CMK (cell line): ENCODE measurements at places on chromosomes 3 and 15.

DNA sequence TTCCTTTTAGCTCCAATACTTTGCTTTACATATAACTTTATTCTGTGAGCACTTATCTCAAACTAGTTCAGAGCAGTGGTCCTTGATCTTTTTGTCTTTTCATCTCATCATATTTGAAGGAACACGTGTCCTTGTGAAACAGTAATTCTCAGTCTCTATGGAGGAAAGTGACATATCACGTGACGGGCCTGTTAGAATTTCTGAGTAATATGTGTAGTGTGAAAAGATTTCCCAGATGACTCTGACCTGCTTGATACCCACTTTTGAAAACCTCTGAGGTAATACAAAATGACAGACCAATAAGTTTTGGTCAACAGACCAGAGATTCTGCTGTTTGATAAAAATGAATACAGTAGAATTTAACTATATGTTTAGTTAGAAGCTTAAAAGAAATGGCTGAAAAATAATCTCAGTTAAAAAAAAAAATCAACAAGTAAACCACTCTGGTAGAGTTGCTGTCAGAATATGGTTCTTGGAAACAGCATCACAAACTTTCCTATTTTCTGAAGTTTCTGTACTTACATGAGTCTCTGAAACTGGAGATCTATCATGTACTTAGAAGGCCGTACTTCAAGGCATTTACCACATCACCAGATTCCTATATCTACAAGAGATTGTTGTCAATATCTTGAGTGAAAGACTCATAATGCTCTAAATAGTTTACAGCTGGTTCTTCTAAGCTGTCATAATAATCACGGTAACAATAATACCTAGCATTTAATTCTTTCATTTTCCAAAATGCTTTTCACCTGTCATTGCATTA is 590.2 kb upstream of the TBL1XR1 start:
- DNase-seq, result no peak

GRCh38 chr15:76576523-76577279 is 240.1 kb downstream of the ISL2 start:
- no peak for DNase-seq

DNA sequence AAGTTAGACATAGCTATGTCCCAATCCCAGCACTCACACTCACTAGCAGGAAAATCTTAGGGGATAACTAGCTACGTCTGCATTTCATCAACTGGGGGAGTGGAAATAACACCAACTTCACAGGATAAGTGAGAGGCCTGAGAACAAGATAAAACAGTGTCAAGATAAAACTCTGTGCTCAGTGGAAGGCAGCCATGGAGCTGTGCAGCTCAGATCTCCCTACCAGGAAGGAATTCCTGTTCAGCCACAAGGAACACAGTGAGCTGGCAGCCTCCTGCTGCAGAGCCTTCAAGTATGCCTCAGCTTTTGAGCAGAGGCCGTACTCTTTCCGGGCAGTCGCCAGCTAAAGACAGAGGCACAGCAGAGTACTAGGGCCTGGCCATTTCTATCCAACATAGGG is 115.8 kb upstream of the TOPAZ1 start:
- no peak for DNase-seq

- DNase-seq, result no peak
Observed at GRCh38 chr3:156743859-156744258, 69.5 kb downstream of the TIPARP start.

- no peak for DNase-seq
Observed at GRCh38 chr3:34504366-34504765, 705.9 kb downstream of the PDCD6IP start.

DNA sequence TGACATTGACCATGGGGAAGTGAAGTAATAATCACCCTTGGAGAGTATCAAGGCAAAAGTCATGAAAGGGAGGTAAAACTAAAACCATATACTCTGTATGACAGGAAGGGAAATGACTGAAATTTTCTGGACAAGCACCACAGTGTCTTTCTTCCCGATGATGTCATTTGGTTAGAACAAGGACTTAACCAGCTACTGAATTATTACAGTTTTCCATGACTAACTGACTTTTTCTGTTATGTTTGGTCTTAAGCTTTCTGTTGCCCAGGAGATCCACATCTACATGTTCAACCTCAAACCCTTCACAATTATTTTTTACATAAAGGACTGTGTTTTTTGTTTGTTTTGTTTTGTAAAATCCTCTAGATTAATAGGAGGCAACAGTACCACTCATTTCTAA is 191.9 kb upstream of the IL12A start:
- no peak for DNase-seq

GRCh38 chr3:111072031-111072921 is 660 bp downstream of the NECTIN3 start:
- DNase-seq, result no peak
